ENCODE measurements at places on chromosomes 6 and 20.

DNA sequence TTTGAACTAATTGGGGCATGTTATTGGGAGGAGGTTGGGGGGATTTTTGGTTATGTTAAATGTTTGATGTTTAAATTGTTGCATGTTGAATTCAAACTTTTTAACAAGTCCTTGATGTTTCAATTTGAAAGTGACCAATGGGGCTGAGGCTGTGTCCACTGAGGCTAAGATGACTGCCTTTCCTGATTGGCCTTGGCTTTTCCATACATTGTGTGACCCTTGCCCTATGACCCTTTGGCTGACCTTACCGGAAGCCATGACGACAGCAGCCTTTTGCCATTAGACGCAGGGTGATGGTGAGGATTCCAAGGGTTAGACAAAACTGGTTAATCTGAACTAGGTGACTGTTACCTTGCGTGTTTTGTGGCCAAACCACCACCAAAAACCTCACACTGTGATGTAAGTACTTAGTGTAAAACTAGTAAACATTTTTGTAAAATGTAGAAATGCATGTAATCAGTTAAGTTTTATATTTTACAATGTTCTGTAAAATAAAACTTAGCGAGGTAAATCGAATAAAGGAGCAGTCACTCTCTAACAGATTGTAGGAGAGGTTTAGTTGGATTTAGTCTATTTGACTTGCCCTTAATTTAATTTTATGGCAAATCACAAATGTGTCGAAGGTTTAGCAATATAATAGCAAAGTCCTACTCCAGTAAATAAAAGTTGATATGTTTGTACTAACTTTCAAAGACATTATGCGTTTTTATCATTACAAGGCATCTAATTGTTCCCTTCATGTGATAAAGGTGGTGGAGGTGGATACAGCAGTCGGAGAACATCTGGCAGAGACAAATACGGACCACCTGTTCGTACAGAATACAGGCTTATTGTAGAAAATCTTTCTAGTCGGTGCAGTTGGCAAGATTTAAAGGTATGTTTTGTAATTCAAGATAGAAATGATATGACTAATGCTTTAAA is 1.6 kb downstream of the SRSF6 start:
- DNase-seq, result no peak

DNA sequence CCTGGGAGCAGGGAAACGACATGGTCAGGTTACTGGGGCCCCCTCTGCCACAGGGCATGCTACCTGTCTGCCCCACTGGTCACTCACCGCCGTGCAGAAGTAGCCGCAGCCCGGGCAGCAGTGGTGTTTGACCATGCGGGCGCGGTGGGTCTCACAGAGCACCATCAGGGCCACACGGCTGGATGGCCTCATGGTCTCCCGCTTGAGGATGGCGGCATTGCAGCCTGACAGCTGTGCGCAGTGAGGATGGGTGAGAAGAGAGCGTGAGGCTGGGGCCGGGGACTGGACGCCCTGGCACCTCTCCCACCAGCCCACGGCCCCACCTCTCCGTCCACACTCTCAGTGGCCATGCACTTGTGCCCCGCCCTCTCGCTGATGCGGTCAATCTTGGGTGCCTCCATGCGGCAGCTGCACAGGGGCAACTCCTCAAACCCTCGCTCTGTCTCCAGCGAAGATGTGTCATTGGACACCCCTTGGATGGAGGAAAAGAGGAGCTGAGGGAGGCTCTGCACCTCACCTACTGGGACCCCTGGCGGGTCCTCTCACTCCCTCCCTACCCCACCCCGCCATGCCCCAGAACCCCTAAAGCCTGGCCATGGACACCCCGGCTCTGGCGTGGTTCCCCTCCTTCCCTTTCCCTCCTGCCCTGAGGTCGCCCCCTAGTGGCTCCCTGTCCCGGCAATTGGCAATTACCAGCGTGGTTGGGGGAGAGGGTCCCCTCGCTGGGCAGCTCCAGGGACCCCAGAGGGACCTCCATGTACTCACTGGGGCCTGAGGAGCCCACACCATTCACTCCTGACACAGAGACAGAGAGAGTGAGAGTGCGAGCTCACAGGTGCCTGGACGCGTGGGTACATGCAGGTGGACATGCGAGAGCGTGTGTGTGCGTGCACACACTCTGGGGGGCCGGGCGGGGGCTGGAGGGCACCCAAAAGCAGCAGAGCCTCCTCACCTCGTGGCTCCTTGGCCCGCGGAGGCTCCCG is 8.9 kb downstream of the EHMT2 start:
- DNase-seq, result peak; percentile 62

GRCh38 chr6:110815015-110815410 is 256 bp downstream of the CDK19 start:
- no peak for DNase-seq

- peak; percentile 88 for DNase-seq
These were observed 52.2 kb upstream of the BTN3A2 start for GRCh38 chr6:26312501-26313397.

- no peak for DNase-seq
These were observed 112.7 kb downstream of the NRSN1 start for GRCh38 chr6:24238700-24239099.

DNA sequence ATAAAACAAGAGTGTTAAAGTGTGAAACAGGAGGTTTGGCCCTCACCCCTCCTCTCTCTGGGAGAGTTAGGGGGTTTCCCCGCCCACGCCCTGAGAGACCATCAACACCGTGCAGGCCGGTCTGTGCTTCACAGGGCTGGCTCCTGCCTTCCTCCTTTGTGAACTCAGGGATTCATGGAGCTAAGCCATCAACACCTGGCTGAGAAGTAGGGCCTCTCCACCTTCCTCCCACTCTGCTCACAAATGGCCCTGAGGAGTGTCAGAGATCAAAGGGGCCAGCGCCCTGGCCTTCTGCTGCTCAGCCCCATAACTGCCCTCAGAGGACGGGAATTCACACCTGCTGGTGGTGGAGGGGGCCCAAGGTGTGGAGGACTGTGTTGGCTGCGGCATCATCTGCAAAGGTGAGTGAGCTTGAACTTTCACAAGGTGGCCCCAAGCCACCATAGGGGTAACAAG is 88.6 kb downstream of the PSMB1 start:
- no peak for DNase-seq

- DNase-seq, result peak; percentile 78
These were observed 611 bp upstream of the RAB22A start for GRCh38 chr20:58308680-58309527.

DNA sequence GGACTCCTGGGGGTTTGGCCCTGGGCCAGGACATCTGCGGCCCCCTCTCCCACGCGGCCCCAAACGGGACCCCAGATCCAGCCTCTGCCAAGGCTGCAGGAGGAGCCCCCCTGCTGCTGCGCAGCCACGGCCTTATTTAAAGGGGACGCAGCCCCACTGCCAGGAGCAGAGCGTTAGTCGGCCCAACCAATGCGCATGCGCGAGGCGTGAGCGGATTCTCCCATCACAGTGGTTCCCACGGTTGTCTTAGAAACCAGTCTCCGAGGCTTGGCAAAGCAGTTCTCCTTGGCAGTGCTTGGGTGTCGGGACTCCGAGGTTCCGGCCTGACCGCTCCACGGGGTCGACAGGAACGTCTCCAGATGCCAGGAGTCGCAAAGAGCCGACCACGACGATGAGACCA is 288.3 kb upstream of the ZNF337 start:
- no peak for DNase-seq

DNA sequence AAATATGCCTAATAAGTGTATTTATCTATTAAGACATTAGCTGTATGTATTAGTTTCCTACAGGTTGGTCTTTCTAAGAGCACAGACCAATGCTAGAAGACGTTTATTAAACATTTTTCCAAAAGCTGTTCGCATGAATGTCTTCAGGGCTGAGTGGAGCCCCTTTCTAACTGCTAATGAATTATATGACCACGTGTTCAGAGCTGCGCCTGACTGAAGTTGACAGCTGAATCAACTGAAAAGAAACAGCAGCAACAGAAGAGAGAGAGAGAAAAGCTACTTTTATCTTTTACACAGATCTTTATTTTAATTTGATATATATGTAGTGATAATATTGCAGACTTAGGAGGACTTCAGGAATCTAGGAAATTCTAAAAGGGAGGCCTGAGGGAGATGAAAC is 75.2 kb upstream of the ARID1B start:
- no peak for DNase-seq

DNA sequence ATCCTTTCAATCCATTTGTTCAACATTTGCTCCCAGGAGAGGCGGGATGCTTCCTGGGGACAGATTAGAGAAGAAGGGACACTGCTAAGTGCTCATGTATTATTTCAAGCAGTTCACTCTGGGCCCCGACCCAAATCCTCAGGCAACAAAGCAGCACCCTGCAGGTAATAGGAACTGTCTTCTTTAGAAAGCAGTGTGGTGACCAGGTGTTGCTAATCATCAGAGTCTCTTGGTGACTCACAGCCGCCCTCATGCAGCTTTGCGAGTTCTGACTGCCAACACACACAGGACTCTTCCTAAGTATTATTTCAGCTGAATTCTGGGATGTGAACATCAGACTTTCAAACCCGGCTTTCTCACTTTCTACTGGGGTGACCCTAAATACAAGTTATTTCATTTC is 356.4 kb downstream of the PRKN start:
- no peak for DNase-seq

GRCh38 chr6:170135461-170135820 is 155.4 kb downstream of the DLL1 start:
- DNase-seq, result no peak

DNA sequence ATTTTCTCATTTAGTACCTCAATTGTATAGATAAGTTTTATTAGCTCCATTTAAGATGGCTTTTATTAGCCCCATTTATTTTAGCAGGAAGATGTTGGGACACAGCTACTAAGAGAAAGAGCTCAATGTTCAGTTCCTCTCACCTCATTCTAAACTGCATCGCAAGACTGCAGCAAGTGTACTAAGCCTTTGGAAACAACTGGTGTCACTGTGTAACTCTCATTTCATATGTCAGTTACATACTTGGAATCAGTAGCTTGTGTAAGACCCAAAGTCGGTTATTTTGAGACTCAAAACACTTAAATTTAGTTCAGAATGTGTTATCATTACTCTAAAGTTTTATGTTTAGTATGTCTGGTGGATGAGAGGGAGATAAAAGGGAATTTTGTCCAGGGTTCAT is 482.9 kb downstream of the BMP2 start:
- no peak for DNase-seq

DNA sequence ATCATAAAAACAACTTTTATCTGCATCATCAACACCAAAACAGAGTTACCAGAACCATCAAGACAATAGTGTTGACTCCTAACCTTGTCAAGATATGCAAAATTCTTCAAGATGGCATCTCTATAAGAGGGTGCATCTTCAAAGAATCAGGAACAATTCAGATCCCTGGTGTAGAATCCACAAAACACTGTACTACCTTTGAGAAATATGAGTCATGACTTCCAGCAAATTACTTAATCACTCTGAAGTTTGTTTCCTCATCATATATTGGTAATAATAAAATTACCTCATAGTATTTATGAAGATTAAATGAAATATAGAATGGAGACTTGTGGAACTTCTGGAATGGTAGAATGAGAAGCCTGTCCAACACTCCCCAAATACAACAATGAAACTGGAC is 221.3 kb upstream of the SUPT3H start:
- DNase-seq, result no peak

DNA sequence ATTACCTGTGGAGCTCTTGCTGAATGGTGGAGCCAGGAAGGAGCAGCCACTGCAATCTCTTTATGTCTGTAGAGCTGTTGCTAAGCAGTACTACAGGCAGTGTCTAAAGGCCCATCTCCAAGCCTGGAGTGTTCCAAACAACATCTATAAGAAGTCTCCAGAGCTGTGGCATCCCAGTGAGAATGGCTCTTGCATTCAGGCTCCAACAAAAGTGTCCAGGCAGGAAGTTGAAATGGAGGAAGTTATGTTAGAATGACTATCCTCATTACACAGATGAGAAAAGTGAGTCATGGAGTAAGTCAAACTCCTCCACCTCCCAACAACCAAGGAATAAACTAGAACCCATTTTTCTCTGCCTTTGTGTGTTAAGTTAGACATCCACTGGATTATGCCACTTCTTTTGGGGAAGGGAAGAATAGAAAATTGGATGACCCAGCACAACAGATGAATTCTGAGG is 288.5 kb upstream of the STXBP5 start:
- no peak for DNase-seq

DNA sequence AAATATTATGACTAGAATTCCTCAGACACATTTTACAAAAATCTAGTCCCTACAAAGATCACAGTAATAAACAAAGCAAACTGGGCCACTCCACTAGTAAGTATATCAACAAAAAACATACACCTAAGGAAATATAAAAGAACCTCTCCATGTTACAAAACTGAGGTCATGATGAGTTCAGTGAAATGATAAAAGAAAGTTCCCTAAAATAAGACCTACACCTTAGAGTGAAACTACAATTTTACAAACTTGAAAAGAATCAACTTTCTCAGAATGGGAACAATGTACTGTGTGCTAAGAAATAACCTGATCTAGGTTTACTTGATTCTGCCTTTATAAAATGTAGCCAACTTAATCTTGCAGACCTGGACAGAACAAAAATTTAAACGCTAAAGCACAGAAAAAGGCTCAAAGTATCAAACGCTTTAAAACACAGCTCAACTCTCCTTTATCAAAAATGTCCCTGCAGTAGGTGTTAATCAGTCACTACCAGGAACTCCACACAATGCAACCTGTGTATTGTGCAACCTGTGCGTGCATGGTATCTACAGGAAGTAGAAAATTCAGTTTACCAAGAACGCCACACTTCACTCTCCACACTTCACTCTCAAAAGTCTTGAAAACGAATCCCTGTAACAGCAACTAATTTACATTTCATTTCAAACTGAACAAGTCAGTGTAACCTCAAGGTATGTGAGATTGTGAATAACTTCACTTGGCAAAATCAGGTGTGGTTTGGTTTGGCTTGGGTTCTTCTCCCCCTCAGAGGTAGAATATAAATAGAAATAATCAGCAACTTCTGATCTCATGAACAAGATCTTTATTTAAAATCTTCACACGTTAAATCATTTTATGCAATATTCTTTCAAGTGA is 1.8 kb downstream of the RALGAPA2 start:
- no peak for DNase-seq

DNA sequence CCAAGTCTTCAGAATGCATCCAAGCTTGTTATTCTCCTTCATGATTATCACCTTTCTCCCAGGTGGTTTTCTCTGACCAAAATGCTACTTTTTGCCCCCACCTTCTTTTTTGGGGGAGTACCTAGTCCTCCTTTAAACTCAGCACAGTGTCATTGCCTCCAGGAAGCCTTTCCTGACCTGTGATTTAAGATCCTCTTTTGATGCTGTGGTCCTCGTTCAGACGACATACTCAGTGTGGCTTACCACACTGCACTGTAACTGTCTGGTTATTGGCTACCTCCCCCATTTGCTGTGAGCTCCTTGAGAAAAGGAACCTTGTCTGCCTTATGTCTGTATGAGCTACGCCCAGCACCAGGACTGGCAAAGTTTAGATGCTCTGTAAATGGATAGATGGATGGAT is 14.6 kb downstream of the SAYSD1 start:
- DNase-seq, result no peak

DNA sequence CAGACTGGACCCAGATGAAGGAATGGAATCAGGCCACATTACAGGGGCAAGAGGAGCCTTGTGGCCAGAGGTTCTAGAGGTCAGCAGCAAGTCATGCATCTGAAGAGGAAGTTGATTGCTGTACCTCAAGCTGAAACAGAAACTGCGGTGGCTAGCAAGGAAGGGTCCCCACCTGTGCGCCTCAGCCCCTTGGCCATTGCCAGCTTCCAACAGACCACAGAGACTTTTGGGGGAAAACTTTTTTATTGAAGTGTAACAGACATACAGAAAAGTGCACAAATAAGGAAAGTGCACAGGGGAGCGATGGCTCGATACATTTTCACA is 26.8 kb upstream of the SLC9A8 start:
- no peak for DNase-seq

Data from left forelimb (tissue), 1 donor.